CD4-positive, alpha-beta T cell treated with Interleukin-4 for 4 hours (primary cell): ENCODE measurements at places on chromosomes 5 and 9.

DNA sequence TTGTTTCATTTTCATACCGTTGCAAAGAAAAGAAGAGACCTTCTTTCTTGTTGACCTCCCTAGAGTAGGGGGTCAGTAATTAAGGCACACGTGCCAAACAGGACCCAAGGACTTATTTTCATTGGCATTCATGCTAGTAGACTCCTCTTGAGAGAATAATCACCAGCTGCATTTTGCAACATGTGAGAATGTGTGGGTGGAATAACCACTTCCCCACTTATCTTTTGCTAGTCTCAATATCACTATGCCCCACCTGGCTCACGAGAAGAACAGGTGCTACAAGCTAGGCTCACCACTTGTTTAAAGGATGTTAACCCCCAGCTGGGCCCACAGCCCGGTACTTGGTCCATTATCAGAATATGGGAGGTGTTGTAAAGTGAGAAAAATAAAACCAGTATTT is 460.7 kb upstream of the MEF2C start:
- no peak for DNase-seq

- peak; percentile 54 for DNase-seq
Measured at GRCh38 chr5:117454716-117455212, 880.1 kb upstream of the SEMA6A start.

DNA sequence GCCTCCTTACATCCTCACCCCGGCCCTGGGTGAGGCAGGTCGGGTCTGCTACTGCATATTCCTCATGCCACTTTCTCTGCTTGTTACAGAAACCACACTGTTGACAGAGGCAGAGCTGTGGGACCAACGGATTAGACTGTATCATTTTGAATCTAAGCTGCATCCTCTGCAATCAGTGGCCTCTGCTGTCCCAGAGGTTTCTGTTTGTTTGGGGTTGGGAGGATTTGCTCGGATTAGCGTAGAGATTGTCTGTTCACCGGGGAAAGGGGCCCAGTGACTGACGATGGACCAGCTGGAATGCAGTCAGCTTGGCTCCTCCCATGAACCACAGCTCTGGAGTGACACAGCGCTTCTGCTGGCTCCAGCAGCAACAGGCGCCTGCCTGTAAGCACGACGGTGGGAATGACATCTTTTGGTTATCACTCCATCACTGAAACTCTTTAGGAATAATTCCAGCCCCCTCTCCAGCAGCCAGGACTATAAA is 37.3 kb upstream of the ADRA1B start:
- DNase-seq, result no peak

- no peak for DNase-seq
Measured at GRCh38 chr5:139413963-139414362, 10.1 kb upstream of the SPATA24 start.

- no peak for DNase-seq
Measured at GRCh38 chr5:74094096-74094781, 468.2 kb downstream of the ARHGEF28 start.

GRCh38 chr9:13557746-13558145 is 278.3 kb upstream of the MPDZ start:
- DNase-seq, result no peak

DNA sequence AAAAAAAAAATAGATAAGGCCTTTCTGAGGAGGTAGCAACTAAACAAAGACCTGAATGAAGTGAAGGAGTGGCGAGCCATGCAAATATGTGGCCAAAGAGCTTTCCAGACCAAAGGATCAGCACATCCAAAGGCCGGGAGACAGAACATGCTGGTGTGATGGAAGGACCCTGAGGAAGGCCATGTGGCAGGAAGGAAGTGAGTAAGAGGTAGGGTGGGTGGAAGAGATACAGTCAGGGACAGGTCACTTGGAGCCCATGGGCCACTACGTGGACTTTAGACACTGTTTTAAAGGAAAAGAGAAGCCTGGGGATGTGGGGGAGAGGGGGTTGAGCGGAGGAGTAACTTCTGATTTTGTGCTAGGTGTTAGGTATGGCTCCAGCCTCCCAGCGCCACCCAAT is 31.3 kb downstream of the SPRY4 start:
- DNase-seq, result no peak

DNA sequence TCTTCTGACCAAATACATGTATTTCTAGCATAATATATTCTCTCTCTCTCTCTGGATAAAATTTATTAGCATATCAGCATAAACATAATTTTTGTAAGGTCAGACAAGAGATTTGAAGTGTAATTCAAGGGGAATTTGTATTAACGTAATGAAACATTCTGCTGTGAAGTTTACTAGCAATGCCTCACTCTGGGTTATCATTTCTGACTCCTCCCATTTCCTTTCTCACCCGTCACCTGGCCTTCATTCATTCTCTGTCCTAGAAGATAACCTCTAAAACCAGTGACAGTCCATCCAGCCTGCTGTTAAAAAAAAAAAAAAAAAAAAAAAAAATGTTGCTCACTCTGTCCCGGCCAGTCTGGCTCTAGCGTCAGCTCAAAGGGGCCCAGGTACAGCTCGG is 27.1 kb downstream of the GRAMD2B start:
- DNase-seq, result peak; percentile 55

- no peak for DNase-seq
Measured at GRCh38 chr5:146877783-146878475, 628 bp downstream of the PPP2R2B start.

DNA sequence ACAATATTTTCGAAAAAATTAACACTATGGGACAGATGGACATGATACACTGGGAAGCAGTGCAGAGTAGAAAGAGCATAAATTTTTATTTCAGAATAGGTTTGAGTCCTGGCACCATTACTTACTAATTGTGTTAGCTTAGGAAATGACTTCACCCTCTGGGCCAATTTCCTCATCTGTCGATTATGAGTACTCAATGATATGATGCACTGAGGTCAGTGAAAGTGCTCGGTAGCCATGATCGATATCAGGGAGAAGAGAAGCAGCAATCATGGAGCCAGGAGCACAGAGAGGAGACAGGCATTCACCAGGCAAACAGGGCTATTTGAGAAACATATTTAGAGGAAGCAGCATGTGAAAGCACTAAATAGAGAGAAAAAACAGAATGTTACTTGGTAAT is 29.4 kb downstream of the NR6A1 start:
- DNase-seq, result no peak

DNA sequence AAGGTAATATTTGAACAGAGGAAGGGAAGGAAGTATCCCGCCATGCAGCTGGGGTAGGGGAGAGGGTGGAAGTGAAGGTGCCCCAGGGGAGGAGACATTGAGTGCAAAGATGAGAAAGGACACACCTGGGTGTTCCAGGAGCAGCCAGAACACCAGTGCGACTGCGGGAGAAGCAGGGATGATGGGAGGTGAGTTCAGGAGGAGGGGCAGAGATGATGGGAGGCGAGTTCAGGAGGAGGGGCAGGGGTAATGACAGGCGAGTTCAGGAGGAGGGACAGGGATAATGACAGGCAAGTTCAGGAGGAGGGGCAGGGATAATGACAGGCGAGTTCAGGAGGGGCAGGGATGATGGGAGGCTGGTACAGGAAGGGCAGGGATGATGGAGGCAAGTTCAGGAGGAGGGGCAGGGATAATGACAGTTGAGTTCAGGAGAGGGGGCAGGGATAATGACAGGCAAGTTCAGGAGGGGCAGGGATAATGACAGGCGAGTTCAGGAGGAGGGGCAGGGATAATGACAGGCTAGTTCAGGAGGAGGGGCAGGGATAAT is 17.2 kb upstream of the SPOCK1 start:
- no peak for DNase-seq

DNA sequence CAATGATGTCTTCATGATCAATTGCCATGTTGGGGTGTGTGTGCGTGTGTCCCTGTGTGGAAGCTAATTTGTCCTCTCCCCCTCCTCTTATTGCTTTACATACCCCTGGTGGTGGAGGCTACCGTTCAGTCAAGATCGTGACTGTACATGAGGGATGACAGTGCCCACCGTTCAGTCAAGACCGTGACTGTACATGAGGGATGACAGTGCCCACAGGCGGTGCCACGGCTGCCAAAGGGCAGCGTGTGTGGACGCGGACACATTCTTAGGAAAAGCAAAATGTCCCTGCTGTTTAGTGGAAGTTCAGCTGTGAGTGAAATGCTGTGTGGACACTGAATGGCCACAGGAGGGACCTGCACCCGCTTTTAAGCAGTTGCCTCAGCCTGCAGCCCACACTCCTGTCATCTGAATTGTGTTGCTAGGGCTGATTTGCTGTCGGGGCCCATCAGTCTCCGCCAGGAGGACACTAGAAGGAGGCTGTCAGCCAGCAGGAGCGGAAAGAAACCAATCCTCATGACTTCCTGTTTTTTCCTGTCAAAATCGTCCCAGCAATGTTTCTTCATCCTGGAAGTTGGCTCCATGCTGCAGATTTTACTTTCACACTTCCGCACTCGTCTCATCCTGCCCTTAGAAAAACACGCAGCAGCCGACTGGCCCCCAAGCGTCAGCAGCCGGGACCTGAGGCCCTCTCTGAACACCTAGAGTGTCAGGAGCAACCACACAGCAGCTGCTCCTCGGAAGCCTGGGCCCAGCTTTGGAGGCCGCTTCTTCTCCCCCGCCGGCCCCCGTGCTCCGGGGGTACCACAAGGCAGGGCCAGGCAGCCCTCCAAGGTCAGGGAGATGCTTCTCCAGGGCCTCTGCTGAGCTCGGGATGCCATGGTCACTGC is 9.1 kb downstream of the OR2V1 start:
- DNase-seq, result no peak

DNA sequence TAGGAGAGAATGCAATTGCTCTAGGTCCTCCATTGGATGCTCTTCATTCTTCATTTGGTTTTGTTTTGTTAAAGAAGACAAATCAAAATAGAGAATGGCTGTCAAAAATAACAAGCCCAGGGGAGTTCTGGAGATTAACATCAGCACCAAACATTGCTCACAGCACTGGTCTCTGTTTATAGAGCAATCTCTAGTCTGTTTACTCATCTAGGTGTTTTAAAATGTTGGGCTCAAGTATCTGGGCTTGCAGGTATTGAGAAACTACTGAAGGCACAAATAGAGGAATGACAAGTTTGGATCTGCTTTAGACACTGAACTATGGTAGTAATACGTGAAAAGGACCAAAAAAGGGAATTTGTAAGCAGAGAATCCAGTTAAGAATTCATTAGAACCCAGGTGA is 77.0 kb upstream of the TMC1 start:
- DNase-seq, result no peak

GRCh38 chr5:123720955-123721354 is 209.0 kb downstream of the CSNK1G3 start:
- no peak for DNase-seq

DNA sequence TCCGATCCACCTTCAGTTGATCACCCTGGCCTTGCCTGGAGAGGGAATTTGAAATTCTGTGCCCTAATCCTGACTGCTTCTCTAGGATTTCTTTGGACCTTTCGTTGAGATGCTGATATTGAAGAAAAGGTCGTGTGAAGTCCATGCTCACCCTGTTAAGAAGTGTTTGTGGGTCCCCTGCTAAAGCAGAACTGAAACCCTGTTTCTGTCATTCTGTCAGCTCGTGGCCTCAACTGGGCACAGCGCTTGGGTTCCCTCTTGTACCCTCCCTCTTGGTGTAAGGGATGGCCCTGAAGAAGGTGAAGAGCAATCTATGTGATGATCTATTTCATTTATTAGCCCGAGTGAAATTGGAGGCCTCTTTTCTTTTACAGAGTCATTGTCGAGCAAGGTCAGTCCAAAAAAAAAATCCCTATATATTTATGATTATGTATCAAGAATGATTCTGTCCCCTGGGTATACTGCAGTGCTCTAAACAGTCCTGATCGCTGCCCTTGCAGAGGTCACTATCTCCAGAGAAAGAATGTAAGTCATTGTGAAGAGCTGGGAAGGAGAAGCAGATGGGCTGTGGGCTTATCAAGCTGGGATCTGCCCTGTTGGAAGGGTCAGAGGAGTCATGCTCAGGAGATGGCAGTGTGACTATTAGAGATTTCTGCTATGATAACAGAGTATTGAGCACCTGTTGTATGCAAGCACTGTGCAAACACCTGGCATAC is 56.1 kb downstream of the WWC1 start:
- DNase-seq, result no peak

GRCh38 chr5:178793151-178793550 is 62.7 kb upstream of the ZNF354A start:
- no peak for DNase-seq

GRCh38 chr5:173602423-173602822 is 14.0 kb downstream of the BOD1 start:
- DNase-seq, result no peak

DNA sequence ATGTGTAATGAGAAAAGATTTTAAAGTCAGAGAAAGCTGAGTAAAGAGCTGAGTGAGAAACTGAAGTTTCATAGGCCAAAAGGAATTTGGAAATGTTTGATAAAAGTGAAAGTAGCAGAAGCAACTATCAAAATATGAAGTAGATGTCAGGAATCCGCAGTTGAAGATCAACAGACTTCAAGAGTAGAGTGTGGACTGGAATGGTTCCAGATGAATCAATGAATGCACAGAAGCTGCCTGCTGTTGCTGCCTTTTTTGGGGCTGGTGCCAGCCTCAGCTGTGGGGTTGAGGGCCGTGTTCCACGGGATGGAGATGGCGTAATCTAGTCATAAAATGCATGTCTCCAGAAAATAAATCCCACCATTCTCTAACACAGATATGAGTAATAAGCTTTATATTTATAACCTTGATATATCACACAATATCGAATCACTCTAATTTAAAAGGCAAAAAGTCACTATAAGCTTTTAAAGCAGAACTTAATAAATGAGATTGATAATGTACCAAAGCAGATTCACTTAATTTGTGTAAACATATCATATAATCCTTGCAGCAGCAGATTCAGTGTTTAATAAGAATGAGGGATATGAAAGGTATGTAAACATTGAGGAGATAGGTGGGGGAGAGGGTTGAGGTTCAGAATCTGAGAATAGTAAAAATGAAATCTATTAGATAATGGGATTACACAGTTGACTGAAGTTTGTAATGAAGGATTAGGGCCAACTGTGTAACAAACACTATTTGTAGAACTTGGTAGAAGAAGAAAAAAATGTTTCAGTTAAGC is 652.3 kb upstream of the FTMT start:
- no peak for DNase-seq

- no peak for DNase-seq
Measured at GRCh38 chr5:77316871-77317661, 106.6 kb downstream of the PDE8B start.

GRCh38 chr9:125985998-125986655 is 239.0 kb downstream of the PBX3 start:
- no peak for DNase-seq

DNA sequence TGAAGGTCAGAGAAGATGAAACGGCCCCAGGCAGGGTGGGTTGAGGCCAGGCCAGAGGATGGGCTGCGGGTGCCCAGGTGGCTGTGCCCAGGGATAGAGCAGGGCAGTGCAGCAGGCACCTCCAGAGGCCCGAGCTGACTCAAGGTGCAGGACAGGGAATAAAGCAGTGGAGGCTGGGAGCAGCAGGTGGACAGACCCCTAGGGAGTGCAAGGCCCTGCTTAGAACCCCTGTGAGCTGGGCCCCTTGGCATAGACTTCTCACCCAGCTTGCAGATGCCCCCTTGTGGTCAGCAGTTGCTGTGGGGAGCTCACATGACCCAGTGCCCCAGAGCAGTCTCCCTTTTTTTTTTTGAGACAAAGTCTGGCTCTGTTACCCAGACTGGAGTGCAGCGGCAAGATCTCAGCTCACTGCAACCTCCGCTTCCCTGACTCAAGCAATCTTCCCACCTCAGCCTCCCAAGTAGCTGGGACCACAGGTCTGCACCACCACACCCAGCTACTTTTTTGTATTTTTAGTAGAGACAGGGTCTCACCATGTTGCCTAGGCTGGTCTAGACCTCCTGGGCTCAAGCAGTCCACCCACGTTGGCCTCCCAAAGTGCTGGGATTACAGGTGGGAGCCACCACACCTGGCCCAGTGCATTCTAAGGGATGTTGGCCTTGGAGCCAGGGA is 118.8 kb downstream of the WNK2 start:
- peak; percentile 51 for DNase-seq

- DNase-seq, result no peak
Measured at GRCh38 chr5:7395947-7396712, at the start of gene ADCY2. TSS of gene ADCY2 (plus strand) at chr5:7396138. CDS start at chr5:7396297, 159 bp downstream.

GRCh38 chr5:10631316-10631996 is 67.6 kb downstream of the ANKRD33B start:
- no peak for DNase-seq
